Activated CD8-positive, alpha-beta T cell treated with anti-CD3 and anti-CD28 coated beads for 36 hours (primary cell): ENCODE measurements at places on chromosomes 6 and 20. TPM values are rescaled to one million over a fixed set of nuclear protein-coding genes. Genes with fewer than 3 reads are reported as not detected.
A peak's percentile ranks its signal among the peaks of the same experiment; 100 is the strongest.

GRCh38 chr6:138719011-138719635 lies 54.4 kb upstream of the CCDC28A start:
- no peaks in the 10 kb centered on the region for H3K4me1 ChIP-seq
- no peak for DNase-seq
- no peaks in the 10 kb centered on the region for H3K36me3 ChIP-seq
- H3K27me3 ChIP-seq: peaks cover 9% of the 10 kb centered on the region
- H3K4me3 ChIP-seq: no peak overlapping the region

GRCh38 chr6:140485740-140486449 lies 1111.4 kb upstream of the CITED2 start:
- no peaks in the 10 kb centered on the region for H3K27me3 ChIP-seq
- no peaks in the 10 kb centered on the region for H3K4me1 ChIP-seq
- H3K4me3 ChIP-seq: no peak overlapping the region
- H3K36me3 ChIP-seq: no peaks in the 10 kb centered on the region

GRCh38 chr6:30035784-30036183 lies 25.3 kb upstream of the POLR1H start:
- H3K27me3 ChIP-seq: no peaks in the 10 kb centered on the region
- no peak overlapping the region for H3K27ac ChIP-seq
- H3K4me1 ChIP-seq: no peaks in the 10 kb centered on the region

- H3K4me3 ChIP-seq: no peak overlapping the region
- H3K4me1 ChIP-seq: peaks cover 86% of the 10 kb centered on the region
- H3K27me3 ChIP-seq: no peaks in the 10 kb centered on the region
- H3K27ac ChIP-seq: peak overlapping the region; percentile 10
- no peaks in the 10 kb centered on the region for H3K36me3 ChIP-seq
Observed at GRCh38 chr6:111975466-111975865, 78.4 kb upstream of the CCN6 start.

- DNase-seq: no peak
- no peak overlapping the region for H3K4me3 ChIP-seq
Observed at GRCh38 chr6:28824793-28825731, 98.7 kb downstream of the TRIM27 start.

DNA sequence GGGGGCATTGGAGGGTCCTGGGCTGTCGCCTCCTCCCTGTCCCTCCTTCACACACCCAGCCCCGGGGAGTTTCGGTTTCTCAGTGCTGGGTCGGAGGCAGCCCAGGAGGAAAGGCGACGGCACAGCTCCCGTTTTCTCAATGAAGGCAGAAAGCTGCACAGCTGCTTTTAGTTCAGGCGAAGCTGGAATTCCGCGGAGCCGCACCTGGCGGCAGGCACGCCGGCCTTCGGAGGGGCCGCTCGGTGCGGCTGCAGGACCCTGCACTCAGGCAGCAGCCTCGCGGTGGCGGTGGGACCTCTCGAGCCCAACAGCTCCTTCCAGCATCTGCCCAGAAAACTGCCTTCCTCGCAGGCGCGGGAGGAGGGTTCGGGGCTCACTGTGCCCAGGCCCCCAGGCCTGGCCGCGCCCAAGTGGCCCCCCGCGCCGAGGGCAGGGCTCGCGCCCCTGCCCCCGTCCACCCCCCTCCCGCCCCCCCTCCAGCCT lies 4.6 kb downstream of the FOXQ1 start:
- peak; percentile 9 for DNase-seq
- H3K4me1 ChIP-seq: peaks cover 15% of the 10 kb centered on the region
- no peaks in the 10 kb centered on the region for H3K36me3 ChIP-seq
- H3K27ac ChIP-seq: no peak overlapping the region

DNA sequence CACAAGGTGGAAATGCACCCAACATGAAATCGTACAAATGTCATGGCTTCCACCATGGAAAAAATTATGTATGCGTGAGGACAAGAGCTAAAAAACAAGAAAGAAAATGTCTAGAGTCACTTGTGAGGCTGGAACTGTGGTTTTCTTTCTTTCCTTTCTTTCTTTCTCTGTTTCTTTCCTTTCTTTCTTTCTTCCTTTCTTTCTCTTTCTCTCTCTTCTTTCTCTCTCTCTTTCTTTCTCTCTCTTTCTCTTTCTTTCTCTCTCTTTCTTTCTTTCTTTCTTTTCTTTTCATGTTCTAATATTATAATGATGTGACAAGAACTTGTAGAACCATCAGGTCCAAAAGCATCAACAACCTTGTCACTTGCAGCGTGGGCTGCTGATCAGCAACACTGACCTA lies 28.4 kb downstream of the ZNF311 start:
- no peaks in the 10 kb centered on the region for H3K36me3 ChIP-seq
- no peak for DNase-seq
- H3K4me3 ChIP-seq: peak overlapping the region; percentile 69
- H3K4me1 ChIP-seq: peaks cover 27% of the 10 kb centered on the region
- H3K27ac ChIP-seq: no peak overlapping the region

- no peak overlapping the region for H3K27ac ChIP-seq
- no peaks in the 10 kb centered on the region for H3K4me1 ChIP-seq
- H3K27me3 ChIP-seq: no peaks in the 10 kb centered on the region
- peaks cover 3% of the 10 kb centered on the region for H3K36me3 ChIP-seq
- no peak for DNase-seq
- H3K4me3 ChIP-seq: no peak overlapping the region
Observed at GRCh38 chr6:121627761-121628160, 192.3 kb downstream of the GJA1 start.

DNA sequence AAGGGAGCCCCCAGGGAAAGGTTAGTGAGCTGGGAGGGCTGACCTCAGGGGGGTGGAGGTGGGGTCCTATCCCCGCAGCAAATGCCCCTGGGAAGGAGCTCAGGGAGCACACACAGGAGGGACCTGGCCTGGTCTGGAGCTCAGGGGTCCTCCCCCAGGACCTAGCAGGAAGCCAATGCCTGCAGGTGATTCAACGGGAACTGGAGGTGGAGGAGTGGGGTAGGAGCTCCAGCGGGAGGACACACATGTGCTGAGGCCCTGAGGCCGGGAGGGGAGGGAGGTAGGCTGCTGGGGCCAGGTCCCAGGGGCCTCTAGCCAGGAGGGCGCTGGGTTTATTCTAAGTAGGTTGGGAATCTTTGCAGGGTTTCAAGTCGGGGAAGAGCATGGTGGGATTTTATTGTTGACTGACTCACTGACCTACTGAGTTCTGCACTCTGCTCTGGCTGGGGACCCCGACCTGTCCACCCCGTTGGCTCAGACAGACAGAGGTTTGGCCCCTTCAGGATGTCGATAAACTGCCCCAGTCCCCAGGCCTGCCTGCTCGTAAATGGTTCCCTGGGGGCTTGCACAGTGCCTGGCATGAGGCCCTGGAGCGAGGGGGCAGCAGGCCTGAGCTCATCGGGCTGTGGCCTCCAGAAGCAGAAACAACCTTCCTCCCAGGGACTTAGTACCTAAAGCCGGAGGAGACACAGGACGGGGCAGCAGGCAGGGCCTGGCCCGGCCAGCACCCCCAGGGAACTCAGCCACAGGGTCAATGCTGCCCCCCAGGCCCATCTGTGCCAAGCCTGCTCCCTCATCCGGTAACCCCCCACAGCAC lies 62.3 kb downstream of the RIPOR3 start:
- no peak overlapping the region for H3K27ac ChIP-seq
- H3K4me3 ChIP-seq: no peak overlapping the region
- H3K4me1 ChIP-seq: no peaks in the 10 kb centered on the region
- no peaks in the 10 kb centered on the region for H3K27me3 ChIP-seq

DNA sequence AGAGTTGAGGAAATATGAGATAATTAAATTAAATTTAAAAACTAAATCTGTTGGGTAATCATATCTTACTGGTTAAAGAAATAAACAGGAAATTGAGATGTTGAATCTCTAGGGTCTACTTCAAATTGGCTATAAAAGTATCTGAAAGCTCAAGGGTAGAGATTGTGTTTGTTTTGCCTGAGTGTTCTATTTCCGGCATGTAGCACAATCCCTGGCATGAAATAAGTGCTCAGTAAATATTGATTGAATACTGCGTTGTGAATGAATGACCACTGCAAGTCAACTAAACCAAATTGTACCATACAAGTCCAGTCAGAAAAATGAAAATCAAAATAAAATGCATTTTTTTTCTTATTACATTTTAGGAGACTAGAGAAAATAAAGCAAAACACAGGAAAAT lies 709.8 kb downstream of the EPM2A start:
- peaks cover 8% of the 10 kb centered on the region for H3K4me1 ChIP-seq
- no peak for DNase-seq
- no peaks in the 10 kb centered on the region for H3K36me3 ChIP-seq

GRCh38 chr6:153411070-153411648 lies 280.1 kb upstream of the RGS17 start:
- no peaks in the 10 kb centered on the region for H3K27me3 ChIP-seq
- H3K36me3 ChIP-seq: no peaks in the 10 kb centered on the region
- H3K4me1 ChIP-seq: no peaks in the 10 kb centered on the region
- H3K27ac ChIP-seq: no peak overlapping the region
- DNase-seq: no peak

- no peak overlapping the region for H3K4me3 ChIP-seq
- no peaks in the 10 kb centered on the region for H3K27me3 ChIP-seq
- H3K27ac ChIP-seq: no peak overlapping the region
- DNase-seq: no peak
- H3K36me3 ChIP-seq: no peaks in the 10 kb centered on the region
Observed at GRCh38 chr6:102022803-102023202, 629.3 kb downstream of the GRIK2 start.

GRCh38 chr6:155313602-155314091 lies 637 bp downstream of the TFB1M start:
- peak overlapping the region; percentile 98 for H3K4me3 ChIP-seq
- H3K36me3 ChIP-seq: peaks cover 30% of the 10 kb centered on the region
- peak; percentile 15 for DNase-seq
- no peaks in the 10 kb centered on the region for H3K27me3 ChIP-seq

DNA sequence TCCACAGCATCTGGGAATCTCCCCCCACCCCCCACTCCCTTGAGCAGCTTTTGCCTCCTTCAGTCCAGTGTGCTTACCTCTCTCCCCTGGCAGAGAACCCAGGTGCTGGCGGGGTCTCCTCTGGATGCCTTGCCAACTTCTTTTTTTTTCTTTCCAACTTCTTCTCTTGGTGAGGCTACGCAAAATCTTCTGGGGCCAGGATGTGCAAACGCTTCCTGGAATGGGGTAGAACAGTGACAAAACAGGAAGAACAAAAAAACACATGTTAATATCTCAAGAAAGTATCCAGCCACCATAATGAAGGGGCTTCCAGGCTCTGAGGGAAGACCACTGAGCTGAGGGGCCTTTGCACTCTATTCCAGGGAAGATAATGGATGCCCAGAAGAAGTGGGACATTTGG lies 53.9 kb upstream of the DDR1 start:
- H3K27ac ChIP-seq: peak overlapping the region; percentile 96
- peak; percentile 18 for DNase-seq
- peaks cover 40% of the 10 kb centered on the region for H3K36me3 ChIP-seq
- no peaks in the 10 kb centered on the region for H3K27me3 ChIP-seq

GRCh38 chr20:43941476-43942200 lies 27.0 kb downstream of the TOX2 start:
- no peaks in the 10 kb centered on the region for H3K36me3 ChIP-seq
- no peak overlapping the region for H3K4me3 ChIP-seq
- no peak for DNase-seq

DNA sequence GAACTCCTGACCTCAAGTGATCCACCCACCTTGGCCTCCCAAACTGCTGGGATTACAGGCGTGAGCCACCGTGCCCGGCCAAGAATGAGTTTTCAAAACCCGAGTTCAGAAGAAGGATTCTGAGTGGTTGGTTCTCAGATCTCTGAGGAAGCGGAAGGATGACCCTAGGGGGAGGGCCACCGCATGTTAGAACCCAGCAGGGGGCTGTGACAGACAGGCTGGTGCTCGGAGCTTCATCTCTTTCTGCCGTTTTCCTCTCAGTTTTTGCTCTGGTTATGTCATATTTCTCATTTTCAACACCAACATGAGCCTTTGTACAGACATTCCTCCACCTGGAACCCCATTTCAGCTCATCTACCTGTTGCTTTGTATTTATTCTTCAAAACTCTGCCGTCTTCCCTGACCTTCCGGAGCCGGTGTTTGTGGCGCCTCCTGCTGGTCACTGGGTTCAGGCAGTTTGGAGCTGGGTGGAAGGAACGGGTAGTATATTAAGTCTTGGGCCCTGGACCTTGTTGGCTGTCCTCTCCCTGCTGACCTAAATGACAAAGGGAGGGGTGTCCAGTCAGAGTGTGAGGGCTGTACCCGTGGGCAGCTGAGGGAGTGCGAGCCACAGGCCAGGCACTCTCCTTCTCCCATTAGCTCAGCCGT lies at the start of gene DEFB123:
TSS of gene DEFB123 (plus strand) at position 621 of the 648 bp plus-strand sequence. CDS start 67 bp downstream, outside the sequence.
- peak; percentile 15 for DNase-seq
- H3K4me3 ChIP-seq: no peak within 1 kb of the TSS
- H3K27me3 ChIP-seq: no peaks in the 10 kb centered on the region
- no peak within 1 kb of the TSS for H3K27ac ChIP-seq
- H3K36me3 ChIP-seq: no peaks in the 10 kb centered on the region
- H3K4me1 ChIP-seq: no peaks in the 10 kb centered on the region

DNA sequence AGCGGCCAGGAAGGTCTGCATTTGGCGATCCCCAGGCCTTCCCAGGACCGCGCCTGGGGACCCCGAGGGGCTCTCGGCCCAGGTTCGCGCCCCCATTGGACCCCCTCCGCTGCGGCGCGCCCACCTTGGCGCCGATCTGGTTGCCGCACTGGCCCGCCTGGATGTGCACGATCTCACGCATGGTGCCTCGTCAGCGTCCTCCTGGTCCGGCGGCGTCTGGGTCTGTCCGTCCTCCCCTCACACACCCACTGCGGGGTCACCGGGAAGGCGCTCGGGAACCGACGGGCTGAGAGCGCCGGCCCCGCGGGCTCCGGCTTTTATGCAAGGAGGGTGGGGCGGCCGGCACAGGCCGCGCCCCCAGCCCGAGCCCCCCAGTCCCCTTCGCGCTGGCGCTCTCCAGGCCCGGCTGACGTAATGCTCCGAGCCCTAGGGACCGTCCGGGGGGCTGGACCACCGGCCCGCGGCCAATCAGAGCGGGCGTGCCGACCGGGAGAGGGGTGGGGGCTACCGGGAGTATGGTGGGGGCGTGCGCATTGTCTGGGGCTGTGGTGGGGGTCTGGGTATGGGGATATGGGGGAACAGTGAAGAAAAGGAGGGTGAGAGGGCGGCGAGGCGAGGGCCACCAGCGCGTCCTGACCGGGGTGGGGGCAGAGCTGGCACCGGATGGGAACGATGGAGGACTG lies at the start of gene TUBB2B:
TSS of gene TUBB2B (minus strand) at position 291 of the 683 bp plus-strand sequence. CDS start at position 181, 110 bp downstream.
- H3K4me3 ChIP-seq: peak within 1 kb of the TSS; percentile 61
- DNase-seq: no peak
- peaks cover 66% of the 10 kb centered on the region for H3K27me3 ChIP-seq
- peaks cover 42% of the 10 kb centered on the region for H3K4me1 ChIP-seq
- H3K27ac ChIP-seq: no peak within 1 kb of the TSS

GRCh38 chr6:106102034-106102433 lies 15.9 kb downstream of the PRDM1 start:
- H3K27me3 ChIP-seq: peaks cover 7% of the 10 kb centered on the region
- H3K4me3 ChIP-seq: peak overlapping the region; percentile 78
- H3K4me1 ChIP-seq: peaks cover 81% of the 10 kb centered on the region
- H3K36me3 ChIP-seq: peaks cover 77% of the 10 kb centered on the region
- peak; percentile 90 for DNase-seq
- H3K27ac ChIP-seq: peak overlapping the region; percentile 96

- peaks cover 2% of the 10 kb centered on the region for H3K4me1 ChIP-seq
- DNase-seq: no peak
- no peak overlapping the region for H3K27ac ChIP-seq
- H3K4me3 ChIP-seq: no peak overlapping the region
- no peaks in the 10 kb centered on the region for H3K36me3 ChIP-seq
Observed at GRCh38 chr6:129609635-129610034, 100.3 kb downstream of the ARHGAP18 start.

Gene RTF2
- total RNA-seq: 76.7 TPM

Gene HLA-DPB1
- total RNA-seq: 12.3 TPM

Gene NR2E1
- total RNA-seq: not detected

Gene REM1
- total RNA-seq: not detected

Gene KIF6
- 0.14 TPM for total RNA-seq

Gene GHRH
- total RNA-seq: not detected
